ENCODE measurements at places on chromosomes 1 and 21.

DNA sequence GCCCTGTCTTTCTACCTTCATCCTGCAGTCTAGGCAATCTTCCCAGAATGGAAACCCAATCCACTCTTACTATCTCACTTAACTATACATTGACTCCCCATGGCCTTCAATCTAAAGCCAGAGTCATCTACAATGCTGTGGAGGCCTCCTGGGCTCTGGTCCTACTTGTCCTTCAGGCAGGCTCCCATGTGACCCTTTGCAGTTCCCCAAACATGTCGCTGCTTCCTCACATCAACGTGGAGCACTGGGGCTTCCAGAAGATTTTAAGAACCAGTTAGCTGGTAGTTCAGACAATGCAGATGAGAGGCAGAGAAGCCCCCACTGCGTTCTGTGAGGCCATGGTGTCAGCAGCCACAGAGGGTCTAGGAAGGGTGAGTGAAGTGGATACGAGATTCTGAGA, 18.6 kb downstream of the LYPD8 start:
- DNase-seq: no peak

GRCh38 chr1:224801844-224802490, 127.5 kb upstream of the DNAH14 start:
- no peak for DNase-seq

DNA sequence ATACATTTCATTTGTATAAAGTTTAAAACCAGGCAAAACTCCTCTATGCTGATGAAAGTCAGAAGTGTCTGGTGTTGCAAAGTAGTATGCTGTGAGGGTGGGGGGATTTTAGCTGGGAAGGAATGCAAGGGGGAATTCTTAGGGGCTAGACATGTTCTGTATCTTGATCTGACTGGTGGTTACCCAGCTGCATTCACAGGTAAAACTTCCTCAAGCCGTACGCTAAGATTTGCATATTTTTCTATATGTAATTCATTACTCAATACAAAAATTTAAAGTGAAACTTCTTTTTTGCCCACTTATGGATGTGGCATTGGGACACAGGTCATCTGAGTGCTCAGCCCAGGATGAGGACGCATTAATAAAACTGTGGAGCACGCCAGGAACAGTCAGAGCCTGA, 323.3 kb downstream of the PAPPA2 start:
- no peak for DNase-seq

GRCh38 chr1:198083549-198083948, 73.2 kb upstream of the NEK7 start:
- DNase-seq: no peak

DNA sequence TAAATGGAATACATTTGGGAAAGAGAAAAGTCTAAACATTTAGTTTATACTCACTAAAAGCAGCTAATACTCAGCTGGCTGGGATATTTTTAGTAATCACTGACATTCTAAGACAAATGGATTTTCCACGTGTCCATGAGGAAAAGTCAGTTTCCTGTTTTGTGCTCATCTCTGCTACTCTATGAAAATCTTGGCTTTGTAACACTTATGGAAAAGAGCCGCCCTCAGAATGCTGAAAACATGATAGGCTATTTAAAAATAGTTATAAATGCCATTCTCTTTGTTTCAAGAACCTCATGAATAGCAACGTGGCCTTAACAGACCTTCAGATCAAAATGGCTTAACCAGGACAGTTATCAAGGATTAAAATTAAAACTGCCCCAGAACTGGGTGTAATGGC, 29.9 kb downstream of the MRAP start:
- no peak for DNase-seq

- DNase-seq: no peak
Measured at GRCh38 chr21:42002421-42002958, 7.7 kb downstream of the ZBTB21 start.

- DNase-seq: no peak
Measured at GRCh38 chr1:110068646-110069403, 1.6 kb downstream of the ALX3 start.
